Kidney (tissue), 22 donors: ENCODE measurements at places on chromosomes 2 and 18. TPM values are rescaled to one million over a fixed set of nuclear protein-coding genes. Genes with fewer than 3 reads are reported as not detected.
A peak's percentile ranks its signal among the peaks of the same experiment; 100 is the strongest.

The CROCC2 gene
- polyA plus RNA-seq: not detected

The APCDD1 gene
- 2.8 TPM for polyA plus RNA-seq

DNA sequence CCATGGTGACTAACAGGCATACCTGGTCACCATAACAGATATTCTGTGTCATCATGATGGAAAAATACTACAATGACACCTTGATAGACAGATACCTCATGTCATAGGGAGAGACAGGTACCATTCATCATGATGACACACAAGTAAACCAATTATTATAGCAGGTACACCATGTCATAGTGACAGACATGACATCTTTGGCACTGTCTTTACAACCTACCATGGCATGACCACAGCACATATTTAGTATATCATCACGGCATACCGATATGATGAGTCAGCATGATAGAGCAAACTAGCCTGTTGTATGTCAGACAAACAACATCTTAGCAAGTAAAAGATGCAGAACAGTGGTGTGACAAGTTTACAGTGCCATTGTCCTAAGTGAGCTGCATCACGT lies 101.3 kb upstream of the KLHL29 start:
- DNase-seq: no peak

DNA sequence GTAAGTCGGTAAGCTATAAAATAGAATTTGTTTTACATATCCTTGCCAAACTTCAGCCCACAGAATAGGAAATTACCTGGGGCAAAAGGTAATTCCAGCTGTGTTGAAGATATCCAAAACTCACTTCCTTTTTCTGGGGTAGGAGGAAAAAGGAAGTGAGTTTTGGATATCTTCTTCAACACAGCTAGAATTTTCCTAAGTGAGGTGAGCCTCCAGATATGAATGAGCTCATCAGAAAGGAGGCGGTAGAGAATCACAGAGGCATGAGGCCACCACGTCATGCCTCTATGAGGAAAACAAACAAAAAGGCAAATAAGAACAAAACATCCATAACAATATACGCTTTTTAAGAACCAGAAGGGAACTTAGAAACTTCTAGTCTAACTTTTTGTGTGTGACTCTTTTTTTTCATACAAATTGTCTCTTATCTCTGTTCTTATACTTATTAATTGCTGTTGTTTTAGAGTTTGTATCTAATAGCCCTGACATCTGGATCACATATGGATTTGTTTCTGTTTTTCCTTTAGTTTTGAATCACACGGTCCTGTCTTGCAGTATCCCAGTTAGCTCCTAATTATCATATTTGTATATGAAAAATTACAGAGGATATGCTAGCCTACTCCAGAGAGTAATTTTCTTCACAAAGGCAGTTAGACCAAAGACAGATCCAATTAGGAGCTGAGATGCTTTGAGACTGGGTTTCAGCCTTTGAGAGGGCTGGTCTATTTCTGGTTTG lies 104.5 kb downstream of the RBM43 start:
- no peak for DNase-seq

GRCh38 chr2:135029481-135030134 lies 17.6 kb downstream of the MAP3K19 start:
- no peak for DNase-seq

GRCh38 chr2:51208521-51208920 lies 176.6 kb upstream of the NRXN1 start:
- DNase-seq: no peak

GRCh38 chr2:163347982-163348856 lies 387.6 kb downstream of the FIGN start:
- DNase-seq: peak; percentile 93

DNA sequence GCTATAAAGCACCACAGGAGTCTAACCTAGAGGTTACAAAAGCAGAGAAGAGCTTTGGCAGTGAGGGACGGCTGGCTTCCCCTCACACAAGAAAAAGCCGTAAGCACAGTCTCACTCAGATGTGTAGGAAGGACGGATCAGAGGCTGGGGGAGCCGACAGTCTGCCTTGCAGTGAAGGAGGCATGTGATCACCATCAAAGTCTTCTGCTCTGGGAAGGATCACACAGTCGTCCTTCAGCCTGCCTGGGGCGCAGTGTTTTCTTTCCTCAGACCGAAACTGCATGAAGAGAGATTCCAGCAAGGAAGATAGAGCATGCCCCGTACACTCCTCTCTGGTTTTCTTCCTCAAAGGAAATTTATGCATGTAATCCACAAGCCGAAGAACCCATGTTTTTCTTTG lies 24.1 kb downstream of the GATA6 start:
- DNase-seq: no peak
